Activated CD4-positive, alpha-beta T cell treated with anti-CD3 and anti-CD28 coated beads, Interleukin-2, amount 50 U/mL, for 48 hours (primary cell): ENCODE measurements at places on chromosomes 2 and 18.
A peak's percentile ranks its signal among the peaks of the same experiment; 100 is the strongest.

DNA sequence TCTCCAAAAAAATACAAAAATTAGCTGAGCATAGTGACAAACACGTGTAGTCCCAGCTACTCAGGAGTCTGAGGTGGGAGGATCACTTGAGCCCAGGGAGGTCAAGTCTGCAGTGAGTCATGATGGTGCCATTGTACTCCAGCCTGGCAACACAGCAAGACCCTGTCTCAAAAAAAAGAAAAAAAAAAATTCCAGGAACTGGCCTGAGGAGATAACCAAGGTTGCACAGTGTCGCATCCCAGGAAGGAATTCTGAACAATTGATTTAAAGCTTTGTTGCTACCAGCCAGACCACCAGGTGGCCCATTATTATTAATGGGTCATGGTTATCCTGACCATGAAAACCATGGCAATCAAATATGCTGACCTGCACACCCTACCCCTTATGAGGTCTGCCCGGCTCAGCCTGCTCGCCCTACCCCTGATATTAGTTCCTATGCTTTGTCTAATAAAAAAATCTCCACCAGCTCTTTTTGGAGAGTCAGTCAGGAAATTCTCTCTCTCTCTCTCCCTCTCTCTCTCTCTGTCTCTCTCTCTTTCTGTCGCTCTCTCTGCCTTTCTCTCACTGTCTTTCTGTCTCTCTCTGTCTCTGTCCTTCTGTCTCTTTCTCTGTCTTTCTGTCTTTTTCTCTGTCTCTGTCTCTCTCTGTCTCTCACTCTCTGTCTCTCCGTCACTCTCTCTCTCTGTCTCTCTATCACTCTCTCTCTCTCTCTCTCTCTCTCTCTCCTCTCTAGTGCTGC is 73.7 kb downstream of the NCAPH start:
- DNase-seq = no peak

DNA sequence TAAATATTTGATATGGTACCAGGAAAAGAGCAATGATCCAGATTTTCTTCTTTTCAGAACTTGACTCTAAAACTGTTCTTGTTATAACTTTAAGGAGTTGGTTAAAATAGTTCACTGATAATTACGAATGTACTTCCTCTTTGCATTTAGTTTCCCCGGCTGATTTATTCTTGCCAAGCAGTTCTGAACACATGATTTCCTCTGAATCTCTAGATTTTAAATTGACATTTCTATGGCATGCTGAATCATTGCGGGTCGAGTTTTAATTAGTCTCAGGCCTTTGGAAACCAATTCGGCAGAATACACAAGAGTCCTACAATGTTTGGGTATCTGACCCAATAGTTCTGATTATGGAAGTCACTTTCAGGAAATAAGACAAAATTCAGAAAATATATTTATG is 37.3 kb upstream of the DNAH7 start:
- DNase-seq = no peak

DNA sequence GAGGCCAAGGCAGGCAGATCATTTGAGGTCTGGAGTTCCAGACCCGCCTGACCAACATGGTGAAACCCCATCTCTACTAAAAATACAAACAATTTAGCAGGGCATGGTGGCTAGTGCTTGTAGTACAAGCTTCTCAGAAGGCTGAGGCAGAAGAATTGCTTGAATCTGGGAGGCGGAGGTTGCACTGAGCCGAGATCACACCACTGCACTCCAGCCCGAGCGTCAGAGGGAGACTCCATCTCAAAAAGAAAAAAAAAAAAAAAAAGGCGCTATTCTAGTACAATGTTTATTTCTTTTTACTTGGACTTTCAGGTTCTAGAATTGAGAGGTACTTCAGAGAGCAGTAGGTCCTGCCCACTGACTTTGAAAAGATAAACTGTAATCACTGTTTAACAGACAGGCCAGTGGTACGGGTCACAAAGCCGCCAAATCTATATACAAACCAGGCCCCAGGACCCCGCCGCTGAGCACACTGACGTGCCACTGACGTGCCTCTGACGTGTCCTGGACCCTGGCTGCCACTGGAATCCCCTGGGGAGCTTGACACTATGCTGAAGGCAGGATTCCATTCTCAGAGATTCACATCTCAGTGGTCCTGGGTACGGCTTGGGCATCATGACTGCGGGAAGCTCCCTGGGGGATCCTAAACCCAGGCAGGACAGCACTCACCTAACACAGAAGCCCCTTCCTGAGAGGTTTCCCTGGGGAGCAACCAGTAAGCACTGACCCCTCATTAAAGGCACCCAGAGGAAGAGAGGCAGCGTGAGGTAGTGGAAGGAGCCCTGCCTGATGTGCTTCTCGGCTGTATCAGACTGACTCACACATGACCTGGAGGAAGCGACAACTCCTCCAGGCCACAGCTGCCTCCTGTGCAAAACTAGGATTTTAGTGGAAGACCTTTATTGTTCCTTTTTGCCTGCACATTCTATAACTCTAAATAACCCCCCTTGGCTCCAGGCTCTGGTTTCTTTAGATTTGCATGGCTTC is 197.8 kb upstream of the MEIS1 start:
- DNase-seq = no peak

DNA sequence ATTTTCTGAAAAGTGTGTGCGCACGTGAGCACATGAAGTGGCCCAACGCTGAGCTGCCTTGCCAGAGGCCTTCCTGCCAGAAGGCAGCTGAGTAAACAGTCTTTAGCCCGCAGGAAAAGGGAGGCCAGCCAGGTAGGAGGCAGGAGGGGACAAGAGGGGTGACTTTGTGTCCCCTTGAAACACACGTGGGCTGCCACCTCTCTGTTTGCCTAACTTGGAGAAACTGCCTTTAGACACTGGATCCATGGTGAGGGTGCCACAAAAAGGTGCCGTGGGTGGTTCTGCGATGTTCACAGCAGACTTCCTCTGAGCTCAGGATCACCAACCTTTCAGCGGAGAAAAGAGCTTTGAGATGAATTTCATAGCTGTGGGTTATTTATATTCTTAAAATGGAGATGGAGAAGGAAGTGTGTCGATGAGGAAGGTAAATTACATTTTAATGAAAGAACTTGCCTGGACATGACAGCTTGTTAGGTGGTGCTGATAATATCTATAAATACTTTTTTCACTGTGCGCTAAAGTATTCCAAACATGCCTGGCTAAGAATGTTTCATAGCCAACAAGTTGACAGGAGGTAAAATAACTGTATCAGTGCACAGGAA is 36.6 kb upstream of the ASB1 start:
- no peak for DNase-seq

DNA sequence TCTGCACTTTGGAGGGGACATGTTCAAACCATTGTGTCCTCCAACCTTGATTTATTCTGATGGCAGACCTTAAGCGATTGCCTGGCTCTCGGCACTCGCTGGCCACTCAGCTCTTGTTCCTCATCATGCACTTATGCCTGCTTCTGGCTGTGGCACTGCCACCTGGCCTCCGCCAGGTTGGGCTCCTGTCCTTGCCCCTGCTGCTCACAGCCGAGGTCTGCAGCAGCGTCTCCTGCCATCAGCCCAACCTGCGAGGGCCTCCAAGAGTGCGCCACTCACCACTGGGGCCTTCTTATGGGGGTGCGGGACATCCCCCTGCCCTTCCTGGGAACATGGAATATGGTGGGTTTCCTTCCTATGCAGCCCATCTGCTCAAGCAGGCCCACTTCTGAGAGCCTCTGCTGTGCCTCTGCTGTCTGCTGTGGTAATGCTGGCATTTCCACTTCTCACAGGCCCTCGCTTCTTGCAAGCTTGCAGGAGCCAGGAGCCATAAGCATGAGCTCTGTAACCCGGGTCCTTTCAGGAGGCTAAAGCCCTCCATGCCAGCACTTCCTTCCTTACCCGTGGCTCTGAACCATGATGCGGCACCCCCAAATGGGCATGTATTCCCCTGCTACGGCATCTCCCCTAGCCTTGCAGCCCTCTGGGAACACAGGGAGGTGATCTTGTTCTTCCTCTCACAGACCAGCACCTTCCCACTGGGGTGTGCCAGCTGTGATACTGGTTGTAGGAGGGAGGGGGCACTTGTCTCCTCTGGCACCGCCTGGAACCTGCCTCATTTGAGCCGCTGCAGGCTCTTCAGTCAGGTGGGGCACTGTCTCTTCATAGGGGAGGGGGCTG is 58.6 kb upstream of the HS6ST1 start:
- no peak for DNase-seq

- DNase-seq = no peak
These were observed 114.4 kb upstream of the PDE1A start for GRCh38 chr2:182541268-182541667.

DNA sequence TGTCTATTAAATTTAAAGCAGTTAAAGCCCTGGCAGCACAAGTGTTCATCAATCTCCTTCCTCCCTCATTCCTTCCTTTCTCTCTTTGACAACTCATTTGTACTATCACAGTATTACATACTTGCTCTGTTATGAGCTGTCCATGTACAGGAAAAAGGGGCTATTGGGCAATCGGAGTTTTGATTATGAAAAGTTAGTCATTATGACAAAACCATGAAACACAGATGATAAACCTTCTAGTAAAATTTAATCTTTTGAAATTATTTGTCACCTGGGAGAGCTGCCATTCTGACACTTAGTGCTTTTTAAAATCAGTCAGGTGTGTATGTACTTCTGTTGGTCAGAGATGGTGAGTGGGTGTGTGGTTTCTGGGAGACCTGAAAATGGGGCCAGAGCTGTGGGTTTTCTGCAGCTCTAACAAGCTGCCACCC is 39.4 kb downstream of the MAP4K4 start:
- peak; percentile 42 for DNase-seq

DNA sequence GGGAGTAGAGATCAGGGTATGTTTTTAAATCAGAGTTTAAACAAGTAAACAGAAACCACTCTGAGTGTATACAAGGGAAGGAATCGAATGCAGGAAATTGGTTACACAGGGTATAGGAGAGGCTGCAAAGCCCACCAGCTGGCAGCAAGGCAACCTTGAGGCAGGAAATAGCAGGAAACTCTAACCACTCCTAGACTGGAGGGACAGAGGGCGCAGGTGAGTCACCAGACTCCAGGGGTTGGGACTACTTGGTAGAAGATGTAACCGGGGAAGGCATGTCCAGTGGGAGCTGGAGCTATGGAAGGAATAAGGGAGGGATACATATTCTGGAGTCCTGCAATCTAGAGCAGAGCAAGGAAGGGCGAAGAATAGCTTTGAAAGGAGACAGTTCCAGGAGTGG is 152.3 kb downstream of the MEIS1 start:
- DNase-seq = no peak

DNA sequence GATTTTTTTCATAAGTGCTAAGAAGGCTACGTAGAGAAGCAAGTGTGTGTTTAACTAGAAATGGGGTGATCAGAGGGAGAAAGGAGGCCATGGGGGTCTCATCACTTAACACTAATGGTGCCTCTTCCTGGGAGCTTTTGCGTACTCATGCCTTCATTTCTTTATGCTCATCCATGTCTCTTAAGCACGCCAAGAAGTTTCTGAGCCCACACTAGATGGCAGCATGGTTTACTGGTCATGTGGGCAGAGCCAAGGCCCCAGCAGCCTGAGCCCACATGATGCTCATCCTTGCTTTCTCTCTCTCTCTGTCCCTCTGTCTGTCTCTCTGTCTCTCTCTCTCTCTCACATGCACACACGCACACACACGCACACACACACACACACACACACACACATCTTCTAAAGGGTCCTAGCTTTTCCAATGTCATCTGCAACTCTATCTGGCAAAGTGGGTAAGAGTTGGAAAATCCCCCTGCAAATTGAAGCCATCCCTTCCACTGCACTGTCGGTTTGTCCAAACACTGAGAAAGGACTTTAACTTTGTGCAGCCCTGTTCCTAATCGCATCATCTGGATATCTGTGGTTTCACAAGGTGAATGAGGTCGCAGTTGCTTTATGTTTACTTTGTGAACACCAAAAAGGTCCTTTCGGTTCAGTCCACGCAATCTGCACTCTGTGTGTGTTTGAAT is 137.1 kb upstream of the CCDC68 start:
- no peak for DNase-seq

DNA sequence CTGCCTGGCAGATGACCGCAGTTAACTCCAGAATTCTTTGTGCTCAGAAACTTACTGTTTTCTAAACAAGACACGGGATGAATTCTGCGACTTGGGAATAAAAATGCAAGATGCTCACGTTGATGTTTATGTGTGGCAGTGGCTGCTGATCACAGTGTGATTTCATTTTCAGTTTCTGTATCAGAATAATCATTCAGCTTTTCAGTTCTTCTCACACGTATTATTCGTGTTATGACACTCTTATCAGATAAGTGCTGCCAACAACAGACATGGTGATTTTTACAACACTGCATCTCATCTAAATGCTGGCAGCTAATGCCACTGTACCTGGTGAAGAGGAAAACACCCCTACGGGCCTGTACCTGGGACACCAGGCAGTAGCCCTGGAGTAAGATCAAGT is 272.9 kb upstream of the REV1 start:
- DNase-seq = no peak

GRCh38 chr2:7060156-7060555 is 142.9 kb downstream of the RNF144A start:
- no peak for DNase-seq

GRCh38 chr2:196809260-196809659 is at the start of gene C2orf66:
TSS of gene C2orf66 (minus strand) at chr2:196809355. CDS start at chr2:196809336, 19 bp downstream.
- no peak for DNase-seq

GRCh38 chr2:66872081-66872985 is 437.4 kb downstream of the MEIS1 start:
- DNase-seq = no peak

DNA sequence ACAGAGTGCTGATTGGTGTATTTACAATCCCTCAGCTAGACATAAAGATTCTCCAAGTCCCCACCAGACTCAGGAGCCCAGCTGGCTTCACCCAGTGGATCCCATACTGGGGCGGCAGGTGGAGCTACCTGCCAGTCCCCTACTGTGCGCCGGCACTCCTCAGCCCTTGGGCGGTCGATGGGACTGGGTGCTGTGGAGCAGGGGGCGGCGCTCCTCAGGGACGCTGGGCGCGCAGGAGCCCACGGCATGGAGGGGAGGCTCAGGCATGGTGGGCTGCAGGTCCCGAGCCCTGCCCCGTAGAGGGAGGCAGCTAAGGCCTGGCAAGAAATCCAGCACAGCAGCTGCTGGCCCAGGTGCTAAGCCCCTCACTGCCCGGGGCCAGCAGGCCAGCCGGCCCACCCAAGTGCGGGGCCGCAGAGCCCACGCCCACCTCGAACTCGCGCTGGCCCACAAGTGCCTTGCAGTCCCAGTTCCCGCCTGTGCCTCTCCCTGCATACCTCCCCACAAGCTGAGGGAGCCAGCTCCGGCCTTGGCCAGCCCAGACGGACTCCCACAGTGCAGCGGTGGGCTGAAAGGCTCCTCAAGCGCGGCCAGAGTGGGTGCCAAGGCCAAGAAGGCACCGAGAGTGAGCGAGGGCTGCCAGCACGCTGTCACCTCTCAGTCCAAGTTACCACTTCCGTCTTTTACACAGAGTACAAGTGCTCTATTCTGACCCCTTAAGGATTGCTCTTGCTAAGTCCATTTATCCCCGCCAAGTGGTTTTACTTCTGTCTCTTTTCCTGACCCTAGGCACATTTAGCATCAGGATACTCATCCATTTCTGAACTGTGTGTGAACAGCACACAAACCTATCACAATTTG is 1.7 kb upstream of the RPE start:
- no peak for DNase-seq
